ENCODE measurements at places on chromosomes 12 and 14.

GRCh38 chr14:102184316-102185035 is 44.8 kb downstream of the WDR20 start:
- no peak for DNase-seq

GRCh38 chr14:89607453-89607852 is 190.4 kb upstream of the FOXN3 start:
- DNase-seq, result no peak

GRCh38 chr12:92191061-92191460 is 45.4 kb upstream of the BTG1 start:
- no peak for DNase-seq

DNA sequence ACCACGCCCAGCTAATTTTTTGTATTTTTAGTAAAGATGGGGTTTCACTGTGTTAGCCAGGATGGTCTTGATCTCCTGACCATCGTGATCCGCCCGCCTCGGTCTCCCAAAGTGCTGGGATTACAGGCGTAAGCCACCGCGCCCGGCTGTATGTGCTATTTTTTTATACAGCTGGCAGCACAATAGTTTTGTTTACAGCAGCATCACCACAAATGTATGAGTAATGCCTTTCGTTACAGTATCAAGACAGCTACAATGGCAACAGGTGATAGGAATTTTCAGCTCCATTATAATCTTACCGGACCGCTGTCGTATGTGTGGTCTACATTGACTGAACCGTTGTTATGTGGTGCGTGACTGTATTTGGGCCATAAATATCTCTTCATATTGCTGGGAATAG is 11.6 kb upstream of the MDM2 start:
- DNase-seq, result no peak

GRCh38 chr14:62696331-62696924 is 348.8 kb downstream of the KCNH5 start:
- DNase-seq, result no peak
